ENCODE measurements at places on chromosomes 7 and 10.
A peak's percentile ranks its signal among the peaks of the same experiment; 100 is the strongest.

DNA sequence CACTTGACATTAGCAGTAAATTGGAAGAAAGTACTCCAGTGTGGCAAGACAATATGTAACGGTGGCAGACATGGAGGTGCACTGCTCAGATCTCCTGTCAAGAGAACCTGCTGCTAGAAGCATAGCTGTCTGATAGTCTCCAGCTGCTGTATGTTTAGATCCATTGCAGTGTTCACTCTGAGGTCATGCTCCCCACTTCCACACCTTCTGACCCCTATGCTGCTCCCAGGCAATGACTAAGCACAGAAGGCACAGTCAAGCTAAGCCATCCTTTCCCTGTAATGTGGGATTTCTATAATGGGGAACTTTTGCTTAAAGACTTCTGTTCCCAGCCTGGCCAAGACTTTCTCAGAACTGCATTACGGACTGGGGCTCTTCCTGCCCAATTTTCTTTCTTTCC is 315.8 kb downstream of the HPSE2 start:
- no peak for DNase-seq

DNA sequence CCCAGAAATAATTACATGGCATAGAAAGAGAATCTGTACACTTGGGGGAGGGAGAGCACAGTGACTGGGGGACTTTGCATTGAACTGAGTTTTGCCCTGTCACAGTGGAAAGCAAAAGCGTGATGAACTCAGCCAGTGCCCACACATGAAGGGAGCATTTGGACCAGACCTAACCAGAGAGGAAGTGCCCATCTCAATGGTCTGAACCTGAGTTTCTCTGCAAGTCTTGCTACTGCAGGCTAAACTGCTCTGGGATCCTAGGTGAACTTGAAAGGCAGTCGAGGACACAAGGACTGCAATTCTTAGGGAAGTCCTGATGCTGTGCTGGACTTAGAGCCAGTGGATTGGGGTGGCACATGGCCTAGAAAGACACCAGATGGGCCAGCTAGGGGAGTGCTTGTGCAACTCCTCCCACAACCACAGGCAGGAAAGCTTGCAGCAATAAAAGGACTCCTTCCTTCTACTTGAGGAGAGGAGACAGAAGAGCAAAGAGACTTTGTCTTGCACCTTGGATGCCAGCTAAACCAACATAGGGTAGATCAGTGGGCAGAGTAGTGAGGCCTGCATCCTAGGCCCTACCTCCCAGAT is 259.0 kb downstream of the GRM8 start:
- DNase-seq, result no peak

- DNase-seq, result no peak
Measured at GRCh38 chr7:113715981-113716856, 202.6 kb downstream of the PPP1R3A start.

DNA sequence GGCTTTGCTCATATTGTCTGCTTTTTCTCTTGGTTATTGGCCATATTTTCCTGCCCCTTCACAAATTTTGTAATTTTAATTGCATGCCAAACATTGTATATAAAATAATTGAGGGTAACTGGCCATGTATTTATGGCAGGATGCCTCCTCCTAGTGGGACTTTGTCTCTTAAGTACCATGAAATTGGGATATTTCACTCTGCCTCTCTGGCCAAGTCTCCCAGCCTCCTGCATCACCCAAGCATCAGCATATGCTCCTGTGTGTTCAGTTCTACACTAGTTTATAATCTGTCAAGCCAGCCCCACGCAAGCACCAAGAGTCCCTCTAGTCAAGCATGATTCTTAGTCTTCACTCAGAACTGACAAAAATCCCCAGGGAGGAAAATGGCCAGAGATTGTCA is 44.2 kb upstream of the FHIP2A start:
- no peak for DNase-seq

- DNase-seq, result no peak
Measured at GRCh38 chr7:156275292-156275691, 365.3 kb upstream of the RNF32 start.

DNA sequence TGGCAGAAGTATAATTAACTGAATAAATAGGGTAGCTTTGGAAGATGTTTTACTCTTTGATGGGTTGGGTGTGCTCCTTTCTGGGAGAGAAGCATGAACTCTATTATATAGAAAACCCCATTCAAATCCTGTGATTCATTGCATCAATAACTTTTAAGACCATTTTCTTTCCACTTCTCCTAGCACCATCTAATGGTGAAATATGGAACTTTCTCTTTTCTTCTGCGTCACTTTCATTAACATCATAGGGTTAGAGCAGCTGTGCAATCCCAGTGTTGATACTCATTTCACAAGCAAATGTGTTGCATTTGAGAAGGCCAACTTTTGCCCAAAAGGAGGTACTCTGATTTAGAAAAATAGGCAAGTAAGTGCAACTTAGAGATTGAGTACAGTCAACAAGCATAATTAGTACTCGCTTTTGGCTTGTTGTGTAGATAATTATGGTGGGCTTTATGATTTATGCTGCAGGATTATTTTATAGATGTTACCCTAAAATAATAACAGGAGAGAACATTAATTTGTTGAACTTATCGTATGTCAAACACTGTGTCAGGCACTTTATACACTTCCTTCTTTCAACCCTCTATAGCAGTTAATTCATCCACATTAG is 92.9 kb downstream of the CPED1 start:
- no peak for DNase-seq

DNA sequence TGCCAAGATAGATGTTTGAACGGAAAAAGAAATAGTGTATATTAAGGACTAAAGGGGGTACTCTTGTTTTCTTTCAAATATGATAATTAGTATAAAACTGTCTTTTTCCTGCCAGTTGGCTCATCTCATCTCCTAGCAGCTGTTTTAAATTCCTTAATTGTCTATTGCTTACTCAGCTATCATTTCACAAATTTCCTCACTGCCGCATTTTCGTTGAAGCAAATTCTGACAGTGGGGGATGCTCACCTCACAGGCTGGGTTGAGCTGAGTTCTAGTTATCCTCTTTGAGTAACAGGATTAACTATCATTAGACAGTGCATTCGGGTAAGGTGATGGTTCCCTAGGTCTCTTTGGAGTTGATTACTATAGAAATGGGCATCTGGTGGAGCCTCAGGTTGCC is 592.0 kb downstream of the AUTS2 start:
- no peak for DNase-seq

GRCh38 chr10:33306126-33306525 is 28.3 kb downstream of the NRP1 start:
- no peak for DNase-seq

GRCh38 chr7:94056796-94057207 is 52.6 kb upstream of the BET1 start:
- DNase-seq, result no peak

GRCh38 chr7:54743580-54743979 is 15.4 kb downstream of the SEC61G start:
- DNase-seq, result no peak

- DNase-seq, result no peak
Measured at GRCh38 chr7:32502728-32503127, 7.4 kb downstream of the AVL9 start.

DNA sequence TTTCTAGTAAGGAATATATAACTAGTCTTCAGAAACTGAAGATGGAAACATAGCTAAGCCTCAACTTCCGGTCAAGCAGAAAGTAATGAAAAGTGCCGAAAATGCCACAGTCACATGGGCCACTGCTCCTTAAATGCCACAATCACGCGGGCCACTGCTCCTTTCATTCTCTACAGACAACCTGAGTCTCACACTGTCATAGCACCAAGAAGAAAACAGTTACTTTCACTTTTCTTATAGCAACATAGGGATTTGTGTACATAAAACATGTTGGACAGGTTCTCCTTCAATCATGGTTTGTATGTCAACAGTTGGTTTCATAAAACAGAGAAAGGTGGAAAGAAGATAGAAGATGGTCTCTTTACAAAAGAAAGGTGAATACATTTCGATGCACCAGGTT is 48.6 kb upstream of the NOBOX start:
- DNase-seq, result no peak

- no peak for DNase-seq
Measured at GRCh38 chr10:131587976-131588680, 276.6 kb upstream of the TCERG1L start.

GRCh38 chr7:73343671-73344380 is 15.9 kb downstream of the FKBP6 start:
- DNase-seq, result no peak

DNA sequence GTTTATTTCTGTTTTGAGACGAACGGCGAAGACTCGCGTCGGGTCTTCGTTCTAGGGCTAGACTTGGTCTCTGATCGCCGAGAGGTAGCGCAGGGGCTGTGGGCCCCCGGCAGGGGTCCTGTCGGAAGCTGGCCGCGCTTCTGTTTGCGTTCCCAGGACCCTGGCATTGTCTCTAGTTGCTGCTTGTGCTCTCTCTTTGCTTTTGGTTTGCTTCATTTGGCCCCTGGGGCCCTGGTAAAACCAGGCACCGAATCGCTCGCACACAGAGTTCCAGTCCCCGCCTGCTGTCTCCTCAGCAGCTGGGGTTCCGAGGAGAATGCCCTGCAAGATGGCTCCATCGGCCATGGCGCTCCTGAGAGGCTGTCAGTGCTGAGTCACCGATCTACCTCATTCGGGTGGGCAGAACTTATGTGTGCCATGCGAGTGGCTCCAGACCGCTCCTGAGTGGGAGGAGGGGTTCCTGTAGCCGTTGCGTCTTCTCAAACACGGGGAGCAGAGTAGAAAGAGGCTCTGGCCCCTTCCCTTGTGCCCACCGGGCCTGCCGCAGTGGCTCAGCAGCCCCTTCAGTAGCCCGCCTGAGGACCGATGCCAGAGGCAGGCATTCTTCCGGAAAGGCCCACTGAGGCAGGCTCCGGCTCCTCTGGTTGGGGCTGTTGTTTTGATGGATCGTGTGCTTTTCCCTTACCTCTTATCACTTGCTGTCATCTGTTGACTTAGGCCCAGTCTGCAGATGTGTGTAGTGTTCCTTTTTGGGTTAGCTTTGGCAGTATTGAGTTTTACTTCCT is 826 bp downstream of the CHPF2 start:
- DNase-seq, result peak; percentile 63

DNA sequence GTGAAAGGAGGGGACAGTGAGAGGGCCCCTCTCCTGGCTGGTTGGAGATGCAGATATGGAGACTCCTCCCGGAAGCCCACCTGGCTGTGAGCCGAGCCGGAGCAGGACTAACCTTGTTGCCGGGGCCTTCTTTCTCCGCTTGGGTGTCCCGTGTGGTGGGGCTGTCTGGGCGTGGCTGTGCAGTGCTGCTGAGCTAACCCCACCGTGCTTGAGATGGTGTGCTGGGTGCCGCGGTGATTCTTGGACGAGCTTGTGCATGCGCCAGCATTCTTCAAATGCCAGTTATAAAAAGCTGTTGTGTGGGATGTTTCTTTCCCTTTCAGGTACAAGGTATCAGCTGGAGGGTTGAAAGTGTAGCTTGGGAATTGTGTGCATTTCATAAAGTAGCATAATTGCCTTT is 48.8 kb downstream of the DAGLB start:
- no peak for DNase-seq

GRCh38 chr7:35286986-35287385 is 33.1 kb upstream of the TBX20 start:
- DNase-seq, result no peak

DNA sequence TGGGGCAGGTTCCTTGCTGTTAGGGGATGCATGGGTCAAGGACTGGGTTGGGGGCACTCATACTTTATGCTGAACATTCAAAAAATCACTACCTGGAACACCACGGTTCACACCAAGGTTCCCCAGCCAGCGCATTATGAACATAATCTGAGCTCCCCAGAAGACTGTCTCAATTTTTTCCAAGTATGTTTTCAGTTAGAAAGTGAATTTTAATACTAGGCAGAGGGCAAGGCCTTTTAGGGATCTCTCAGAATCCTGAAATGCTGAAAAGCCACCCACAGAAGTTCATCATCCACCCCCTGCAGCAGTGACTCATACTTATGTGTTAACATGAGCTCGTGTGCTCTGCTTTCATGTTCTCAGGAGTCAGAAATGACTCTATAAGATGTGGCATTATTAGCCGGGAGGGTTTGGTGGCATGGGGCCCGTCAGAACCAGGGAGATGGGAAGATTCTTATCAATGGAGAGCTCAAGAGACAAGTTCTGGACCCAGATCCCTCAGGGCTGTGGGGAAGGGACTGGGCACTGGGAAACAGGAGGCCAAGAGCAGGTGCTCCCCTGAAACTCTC is 185.2 kb upstream of the ITGB1 start:
- DNase-seq, result no peak

DNA sequence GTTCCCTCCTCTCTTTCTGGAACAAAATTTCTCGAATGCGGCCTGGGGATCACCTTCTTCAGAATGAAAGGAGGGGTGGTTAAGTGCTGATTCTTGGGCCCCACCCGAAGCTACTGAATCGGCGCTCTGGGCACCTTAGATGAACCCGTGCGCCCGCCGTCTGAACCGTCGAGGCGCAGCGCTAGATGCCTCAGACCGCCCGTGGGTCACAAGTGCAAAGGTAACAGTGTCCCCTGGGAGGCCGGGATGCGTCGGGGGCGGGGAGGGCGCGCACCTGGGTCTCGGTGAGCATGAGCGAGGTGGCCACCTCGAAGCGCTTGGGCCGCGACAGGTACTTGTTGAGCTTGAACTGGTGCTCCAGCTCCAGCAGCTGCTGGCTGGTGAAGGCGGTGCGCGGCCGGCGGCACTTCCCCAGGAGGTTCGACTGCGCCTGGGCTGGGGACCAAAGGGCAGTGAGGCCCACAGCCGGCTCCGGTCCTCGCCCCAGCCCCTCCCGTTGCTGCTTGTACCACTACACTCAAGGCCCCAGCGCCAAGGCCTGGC is 4.2 kb downstream of the MNX1 start:
- DNase-seq, result no peak

DNA sequence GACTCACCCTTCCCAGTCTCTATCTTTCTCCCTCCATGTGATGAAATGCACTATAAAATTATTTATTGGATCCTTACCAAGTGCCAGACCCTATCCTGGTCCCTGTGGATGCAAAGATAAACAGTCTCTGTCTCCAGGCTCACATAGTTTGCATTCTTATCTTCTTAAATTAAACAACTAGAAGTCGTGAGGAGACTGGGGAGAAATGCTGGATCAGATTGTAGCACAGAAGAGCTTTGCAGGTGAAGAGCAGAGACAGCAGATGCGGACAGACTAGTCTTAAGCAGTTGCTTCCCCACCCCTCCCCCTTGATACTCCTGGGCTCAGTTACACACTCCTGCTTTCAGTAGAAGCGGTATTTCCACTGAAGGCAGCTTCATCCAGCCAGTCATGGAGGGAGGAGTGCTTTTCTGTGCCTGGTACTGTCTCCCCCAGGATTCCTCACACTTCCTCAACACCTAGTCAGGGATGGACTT is 20.8 kb upstream of the CDK1 start:
- no peak for DNase-seq

DNA sequence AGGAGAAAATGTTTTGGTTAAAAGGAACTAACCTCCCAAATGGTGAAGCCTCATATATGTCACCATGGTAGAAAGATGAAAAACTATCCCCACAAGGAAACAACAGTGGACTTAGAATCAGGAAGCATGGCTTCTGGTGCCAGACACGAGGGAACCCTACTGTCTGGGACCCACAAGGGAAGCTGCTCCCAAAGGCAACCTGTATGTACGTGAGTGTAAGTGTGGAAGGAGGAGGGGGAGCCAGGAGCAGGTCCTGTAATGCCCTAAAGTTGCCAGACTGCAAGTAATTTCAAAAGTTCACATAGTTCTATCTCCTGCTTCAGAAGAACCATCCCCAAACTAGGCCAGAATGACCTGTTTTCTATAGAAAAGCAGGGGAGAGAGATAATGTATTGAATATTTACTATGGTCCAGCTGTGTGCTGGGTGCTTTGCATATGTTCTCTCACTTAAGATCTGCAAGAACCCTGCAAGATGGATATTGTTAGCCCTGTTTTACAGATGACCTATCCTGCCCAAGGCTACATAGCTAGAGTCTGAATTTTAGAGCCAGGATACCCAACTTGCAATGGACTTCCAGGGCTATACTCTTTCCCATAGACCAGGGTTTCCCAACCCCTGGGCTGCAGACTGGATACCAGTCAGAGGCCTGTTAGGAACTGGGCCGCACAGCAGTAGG is 19.2 kb downstream of the DUSP5 start:
- no peak for DNase-seq
